Activated gamma-delta T cell treated with Interleukin-2 at 50 U/mL for 16 hours (primary cell): ENCODE measurements at places on chromosomes 1 and 21.

GRCh38 chr1:183461350-183461749, 10.9 kb upstream of the SMG7 start:
- DNase-seq: no peak

DNA sequence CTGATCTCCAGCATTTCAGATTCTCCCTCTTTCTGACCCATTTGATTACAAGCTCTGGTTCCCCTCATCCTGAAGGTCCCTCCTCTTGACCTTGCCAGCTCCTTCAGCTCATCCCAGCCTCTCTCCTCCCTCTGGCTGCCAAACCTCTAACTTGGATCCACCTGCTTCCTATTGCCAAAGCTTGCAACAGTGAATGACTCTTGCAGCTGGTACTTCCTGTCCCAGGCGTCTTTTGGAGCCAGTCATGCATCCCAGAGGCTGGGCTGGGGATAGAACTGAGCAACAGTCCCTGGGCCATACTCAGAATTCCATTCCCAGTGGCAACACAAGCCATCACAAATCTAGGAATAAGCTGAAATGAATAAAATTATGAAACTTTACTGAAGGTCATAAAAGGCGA, 27.7 kb upstream of the SPOCD1 start:
- DNase-seq: no peak

DNA sequence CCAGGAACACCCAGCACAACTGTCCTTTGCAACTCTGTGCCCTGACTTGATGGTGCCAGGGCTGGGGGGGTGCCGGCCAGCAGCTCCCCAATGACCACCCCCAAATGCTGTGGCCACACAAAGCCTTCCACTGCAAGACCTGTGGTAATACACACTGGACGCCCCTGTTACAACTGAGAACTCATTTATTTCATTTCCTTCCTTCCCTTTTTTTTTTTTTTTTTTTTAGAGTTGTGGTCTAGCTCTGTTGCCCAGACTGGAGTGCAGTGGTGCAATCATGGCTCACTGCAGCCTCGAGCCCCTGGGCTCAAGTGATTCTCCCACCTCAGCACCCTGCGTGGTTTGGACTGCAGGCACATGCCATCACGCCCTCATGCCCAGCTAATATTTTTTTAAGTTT, 25.2 kb downstream of the TP73 start:
- no peak for DNase-seq

DNA sequence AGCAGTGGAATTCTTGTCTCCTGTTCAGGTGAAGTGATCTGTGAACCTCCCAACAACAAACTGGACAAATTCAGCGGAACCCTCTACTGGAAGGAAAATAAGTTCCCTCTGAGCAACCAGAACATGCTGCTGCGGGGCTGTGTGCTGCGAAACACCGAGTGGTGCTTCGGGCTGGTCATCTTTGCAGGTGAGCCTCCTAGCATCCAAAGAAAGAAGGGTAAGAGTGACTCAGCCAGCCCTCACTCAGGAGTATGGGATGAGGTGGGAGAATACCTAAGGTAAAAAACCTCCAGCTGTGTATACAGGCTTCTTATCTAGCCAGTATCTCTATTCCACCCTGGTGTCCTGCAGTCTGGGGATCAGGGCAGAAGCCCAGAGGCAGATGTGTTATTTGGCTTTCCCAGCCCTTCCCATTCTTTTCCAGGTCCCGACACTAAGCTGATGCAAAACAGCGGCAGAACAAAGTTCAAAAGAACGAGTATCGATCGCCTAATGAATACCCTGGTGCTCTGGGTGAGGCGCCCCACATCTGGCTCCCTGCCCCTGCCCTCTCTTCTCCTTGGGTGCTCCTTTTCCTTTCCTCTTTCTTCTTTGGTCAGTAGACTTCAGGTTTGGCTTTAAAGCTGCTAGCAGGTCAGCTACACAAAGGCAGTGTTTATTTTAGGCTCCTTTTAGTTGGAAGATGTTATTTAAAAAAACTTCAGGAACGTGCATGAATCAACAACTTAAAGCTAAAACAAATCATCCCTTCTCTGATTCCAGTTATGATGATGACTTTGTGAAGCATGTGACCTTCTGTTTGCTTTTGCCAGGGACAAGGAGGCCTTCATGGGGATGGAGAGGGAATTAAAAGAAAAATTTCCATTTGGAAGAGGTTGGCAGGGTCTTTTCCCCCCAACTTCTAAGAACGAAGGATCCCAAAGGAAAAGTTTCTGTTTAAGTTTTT, 9.0 kb downstream of the ATP8B2 start:
- DNase-seq: no peak

DNA sequence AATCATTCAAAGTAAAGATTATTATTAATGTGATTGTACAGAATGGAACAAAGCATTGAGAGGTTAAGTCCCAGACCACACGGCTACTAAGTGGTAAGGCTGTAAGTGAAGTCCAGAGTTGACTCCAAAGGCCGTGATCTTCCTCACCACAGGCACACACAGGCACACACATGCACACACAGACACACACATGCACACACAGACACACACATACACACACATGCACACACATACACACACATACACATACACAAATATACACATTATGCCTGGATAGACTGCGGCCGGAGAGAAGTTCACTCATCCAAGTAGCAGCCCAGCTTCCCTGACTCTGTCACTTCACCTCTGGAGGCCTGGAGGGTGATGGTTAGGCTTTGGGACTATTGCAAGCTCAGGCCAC, 121.9 kb downstream of the HLX start:
- DNase-seq: no peak

DNA sequence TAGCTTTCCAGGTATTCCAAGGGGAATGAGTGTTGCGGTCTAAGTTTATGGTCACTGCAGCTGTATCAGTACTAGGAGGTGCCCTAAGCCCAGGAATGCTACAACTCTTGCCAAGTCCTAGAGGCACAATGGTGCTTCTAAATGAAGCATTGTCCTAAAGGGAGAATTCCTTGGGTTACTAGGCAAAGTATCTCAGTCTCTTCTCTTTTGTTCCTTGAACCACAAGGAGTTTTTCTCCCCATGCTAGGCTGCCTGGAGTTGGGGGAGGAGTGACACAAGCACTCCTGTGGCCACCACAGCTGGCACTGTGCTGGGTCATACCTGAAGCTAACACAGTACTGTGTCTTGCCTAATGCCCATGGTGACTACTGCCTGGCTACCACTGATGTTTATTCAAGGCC, 50.7 kb downstream of the KMO start:
- DNase-seq: no peak

GRCh38 chr21:41903559-41904351, 24.6 kb upstream of the PRDM15 start:
- DNase-seq: no peak

GRCh38 chr1:33735624-33736023, 128.3 kb upstream of the HMGB4 start:
- DNase-seq: no peak

- DNase-seq: no peak
Observed at GRCh38 chr1:22804969-22805671, 94.5 kb downstream of the EPHB2 start.

- no peak for DNase-seq
Observed at GRCh38 chr1:240956020-240956419, 344.1 kb upstream of the GREM2 start.

DNA sequence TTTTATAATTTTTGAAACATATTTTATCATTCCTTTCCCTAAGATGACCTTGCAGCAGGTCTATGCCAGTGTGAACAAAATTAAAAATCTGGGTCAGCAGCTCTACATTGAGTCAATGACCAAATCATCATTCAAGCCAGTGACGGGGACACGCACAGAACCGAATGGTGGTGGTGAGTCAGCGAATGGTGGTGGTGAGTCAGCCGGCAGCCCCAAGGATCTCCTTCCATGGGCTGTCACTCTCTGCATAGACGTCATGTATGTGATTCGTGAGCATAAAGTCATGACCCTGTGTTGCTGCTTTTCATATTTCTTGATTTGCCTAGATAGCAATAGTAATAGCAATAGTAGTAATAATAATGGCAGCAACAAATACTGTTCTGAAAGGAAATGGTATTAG, 26.3 kb downstream of the PER3 start:
- no peak for DNase-seq

DNA sequence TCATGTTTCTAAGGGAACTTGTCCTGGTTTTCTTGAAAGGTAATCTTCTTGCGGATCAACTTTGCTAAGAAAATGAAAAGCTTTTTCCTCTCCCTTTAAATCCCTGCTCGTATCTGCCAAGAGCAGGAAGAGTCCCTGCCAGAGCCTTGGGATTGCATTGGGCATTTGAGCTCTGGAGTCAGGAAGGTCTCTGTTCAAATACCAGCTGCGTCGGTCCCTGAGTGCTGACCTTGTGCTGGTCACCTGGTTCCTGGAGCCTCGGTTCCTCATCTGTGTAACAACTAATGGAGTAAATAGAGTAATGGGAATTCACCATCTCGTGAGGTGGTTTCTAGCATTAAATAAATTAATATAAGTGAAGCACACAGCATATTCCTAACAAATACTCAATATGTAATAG, 274.6 kb upstream of the TMEM51 start:
- DNase-seq: no peak

- DNase-seq: no peak
Observed at GRCh38 chr21:35855484-35855883, 204.8 kb downstream of the SETD4 start.

GRCh38 chr1:15181564-15181963, 28.0 kb downstream of the TMEM51 start:
- no peak for DNase-seq

DNA sequence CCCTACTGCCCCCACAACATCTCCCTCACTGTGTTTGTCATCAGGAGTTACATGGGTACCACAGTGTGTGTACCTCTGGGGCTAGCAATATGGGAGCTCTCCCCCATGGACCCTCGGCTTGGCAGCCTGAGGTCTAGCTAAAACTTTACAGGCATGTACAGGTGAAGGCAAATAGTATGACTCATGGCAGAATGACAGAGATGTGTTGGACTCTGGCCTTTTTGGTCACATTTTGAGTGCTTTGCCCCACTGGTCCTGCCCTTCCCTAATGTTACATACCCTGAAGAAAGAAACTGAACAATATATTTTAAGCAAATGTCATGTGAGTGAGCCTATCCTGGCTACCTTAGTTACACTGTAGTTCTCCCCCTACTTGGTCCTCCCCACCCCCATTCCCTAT, 124.0 kb downstream of the NGF start:
- no peak for DNase-seq

GRCh38 chr1:88145752-88146151, 538.3 kb upstream of the PKN2 start:
- DNase-seq: no peak

GRCh38 chr1:170665629-170666028, 1.7 kb downstream of the PRRX1 start:
- DNase-seq: no peak

- no peak for DNase-seq
Observed at GRCh38 chr1:20389571-20389970, 96.4 kb downstream of the CAMK2N1 start.

DNA sequence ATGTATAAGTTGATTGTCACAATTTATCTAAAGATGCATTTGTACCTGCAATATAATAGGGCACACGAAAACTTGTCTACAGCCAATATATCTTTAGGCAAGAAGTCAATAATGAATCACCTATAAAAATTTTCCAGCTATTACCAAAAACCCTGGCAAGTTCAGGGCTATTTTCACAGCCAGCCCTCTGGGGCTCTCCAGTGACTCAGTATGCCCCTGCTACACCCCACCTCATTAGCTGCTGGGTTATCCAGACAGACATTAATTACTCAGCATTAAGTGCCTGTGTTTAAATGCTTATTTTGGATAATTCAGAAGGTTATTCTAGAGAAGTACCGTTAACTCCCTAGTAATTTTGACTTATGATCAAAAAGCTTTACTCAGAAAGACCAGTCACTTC, 220.2 kb downstream of the TBX15 start:
- DNase-seq: no peak

- DNase-seq: peak; percentile 60
Observed at GRCh38 chr1:1573843-1574720, 581 bp downstream of the SSU72 start.

DNA sequence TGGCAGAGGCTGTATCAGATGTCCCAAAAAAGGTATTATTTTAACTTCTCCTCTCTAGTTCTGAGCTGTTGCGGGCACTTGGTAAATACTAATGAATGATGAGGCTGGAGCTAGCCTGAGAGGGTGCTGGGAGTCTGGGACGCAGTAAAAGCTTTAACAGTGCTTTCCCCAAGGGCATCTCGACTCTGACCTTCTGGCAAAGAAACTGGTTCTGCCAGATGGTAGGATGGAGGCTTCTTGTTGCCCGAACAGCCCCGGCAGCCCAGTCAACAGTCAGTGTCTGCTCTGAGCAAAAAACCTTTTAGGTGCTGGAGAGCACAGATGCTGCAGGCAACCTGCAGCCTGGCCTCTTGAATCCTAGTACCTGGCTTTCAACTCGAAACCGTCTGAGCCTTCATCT, 2.5 kb upstream of the PNRC2 start:
- no peak for DNase-seq

DNA sequence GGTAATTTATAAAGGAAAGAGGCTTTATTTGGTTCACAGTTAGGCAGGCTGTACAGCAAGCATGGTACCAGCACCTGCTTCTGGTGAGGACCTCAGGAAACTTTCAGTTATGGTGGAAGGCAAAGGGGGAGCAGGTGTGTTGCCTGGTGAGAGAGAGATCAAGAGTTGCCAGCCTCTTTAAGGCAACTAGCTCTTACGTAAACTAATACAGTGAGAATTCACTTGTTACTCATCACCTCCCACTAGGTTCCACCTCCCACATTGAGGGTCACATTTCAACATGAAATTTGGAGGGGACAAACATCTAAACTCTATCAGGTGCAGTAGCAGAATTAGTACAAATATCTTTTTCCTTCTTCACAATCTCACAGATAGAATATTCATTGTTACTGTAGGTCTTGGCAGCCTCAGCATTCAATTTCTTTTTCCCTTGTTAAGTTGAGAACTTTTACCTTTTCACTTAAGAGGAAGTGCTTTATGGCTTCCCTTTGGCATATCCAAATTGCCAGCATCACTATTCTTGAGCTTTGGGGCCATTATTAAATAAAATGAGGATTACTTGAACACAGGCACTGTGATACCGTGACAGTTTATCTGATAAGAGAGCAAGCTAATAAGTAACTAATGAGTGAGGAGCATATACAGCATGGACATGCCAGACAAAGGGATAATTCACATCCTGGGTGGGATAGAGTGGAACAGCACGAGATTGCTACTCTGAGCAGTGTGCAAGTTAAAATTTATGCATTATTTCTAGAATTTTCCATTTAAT, 48.4 kb downstream of the MAGI3 start:
- DNase-seq: no peak

DNA sequence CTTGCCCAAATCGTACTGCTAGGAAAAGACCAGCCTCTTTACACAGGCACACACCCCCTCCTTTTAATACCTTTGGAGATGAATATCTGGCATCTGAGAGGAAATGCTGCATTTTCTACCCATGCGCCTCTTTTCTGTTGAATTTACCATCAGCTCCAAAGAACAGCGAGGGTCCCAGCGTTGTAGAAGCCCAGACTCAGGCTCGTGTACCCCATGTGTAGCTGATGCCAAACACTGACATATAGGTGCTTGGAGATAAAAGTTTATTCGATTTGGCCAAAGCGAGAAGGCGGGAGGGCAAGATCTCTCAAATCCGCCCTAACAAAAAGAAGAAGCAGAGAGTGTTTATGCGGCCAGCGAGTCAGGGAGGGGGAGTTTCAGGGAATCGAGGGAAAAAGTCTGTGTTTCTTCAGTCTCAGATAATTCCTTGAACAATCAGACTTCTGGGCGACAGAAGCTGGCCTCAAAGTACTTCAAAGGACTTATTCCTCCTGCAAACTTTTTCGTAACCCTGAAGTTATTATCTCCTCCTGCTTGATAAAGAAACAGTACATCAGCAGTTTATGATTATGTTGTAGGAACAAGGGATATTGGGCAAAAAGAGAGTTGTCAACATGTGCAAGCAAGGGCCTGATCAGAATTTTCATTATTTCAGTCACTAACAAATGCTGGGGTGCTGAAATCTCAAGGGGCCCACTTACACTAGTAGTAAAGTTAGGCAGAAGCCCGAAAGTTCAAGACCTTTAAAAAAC, 642 bp upstream of the CREG1 start:
- DNase-seq: no peak
